ENCODE measurements at places on chromosomes 1 and 21.
A peak's percentile ranks its signal among the peaks of the same experiment; 100 is the strongest.

- no peak for DNase-seq
These were observed 74.8 kb downstream of the MTR start for GRCh38 chr1:236869911-236870310.

DNA sequence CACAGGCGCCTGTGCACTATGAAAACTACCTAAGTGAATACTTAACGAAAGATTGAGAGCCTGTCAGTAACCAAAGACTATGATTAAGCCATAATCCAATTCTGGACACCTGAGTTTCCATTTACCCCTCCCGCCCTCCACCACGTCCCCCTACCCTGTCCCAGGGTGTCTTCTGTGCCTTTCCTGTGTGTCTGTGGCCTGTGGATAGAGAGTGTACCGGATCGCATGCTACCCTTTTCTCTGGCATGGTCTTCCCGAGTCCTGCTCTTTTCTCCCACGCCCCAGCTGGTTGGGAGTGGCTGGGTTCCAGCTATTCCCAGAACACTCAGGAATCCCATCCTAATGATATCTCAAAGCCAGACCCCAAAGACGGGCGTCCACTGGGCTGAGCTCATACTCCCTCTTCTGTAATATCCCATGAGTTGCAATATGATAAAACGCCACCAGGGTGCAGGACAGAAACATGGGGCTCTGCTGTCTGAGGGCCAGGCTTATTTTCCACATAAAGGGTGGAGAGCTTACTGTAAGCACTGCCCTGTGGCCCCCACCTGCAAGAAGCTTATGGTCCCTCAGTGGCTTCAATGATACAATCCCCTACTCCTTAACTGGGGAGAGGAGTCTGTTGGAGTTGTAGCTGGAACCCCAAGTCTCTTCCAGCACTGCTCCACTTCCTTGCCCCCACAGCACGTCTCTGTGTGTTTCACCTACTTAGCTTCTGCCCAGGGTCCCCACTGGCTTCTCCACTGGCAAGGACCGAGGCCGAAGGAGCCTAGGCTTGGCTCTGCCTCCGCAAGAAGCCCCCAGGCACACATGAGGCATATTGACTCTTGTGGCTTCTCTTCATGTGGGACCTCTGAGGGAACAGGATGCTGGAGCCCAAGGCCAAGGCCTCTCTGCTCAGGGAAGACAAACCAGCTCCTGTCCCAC is 17.6 kb upstream of the ALX3 start:
- DNase-seq, result peak; percentile 67

GRCh38 chr1:85264150-85264549 is 4.7 kb upstream of the C1orf52 start:
- DNase-seq, result no peak

- no peak for DNase-seq
These were observed 6.2 kb upstream of the PADI4 start for GRCh38 chr1:17301767-17302166.

GRCh38 chr1:92482665-92483609 is 3.8 kb downstream of the GFI1 start:
- peak; percentile 18 for DNase-seq

DNA sequence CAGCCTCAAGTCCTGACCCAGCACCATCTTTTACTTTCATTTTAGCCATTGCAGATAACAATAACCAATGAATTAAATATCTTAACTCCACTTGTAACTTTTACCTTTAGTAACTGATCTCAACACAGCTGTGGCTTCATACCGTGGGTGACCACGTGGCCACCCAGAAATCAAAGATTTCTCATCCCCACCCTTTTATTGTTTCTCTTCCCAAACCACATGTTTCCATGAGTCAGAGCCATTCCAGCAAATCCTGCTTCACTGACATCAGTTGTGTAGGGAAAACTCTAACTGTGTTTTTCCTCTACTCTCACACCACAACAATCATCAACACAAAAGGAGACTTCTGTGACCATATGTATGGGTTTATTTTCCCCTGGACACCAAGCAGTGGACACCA is 25.1 kb upstream of the BRDT start:
- no peak for DNase-seq

DNA sequence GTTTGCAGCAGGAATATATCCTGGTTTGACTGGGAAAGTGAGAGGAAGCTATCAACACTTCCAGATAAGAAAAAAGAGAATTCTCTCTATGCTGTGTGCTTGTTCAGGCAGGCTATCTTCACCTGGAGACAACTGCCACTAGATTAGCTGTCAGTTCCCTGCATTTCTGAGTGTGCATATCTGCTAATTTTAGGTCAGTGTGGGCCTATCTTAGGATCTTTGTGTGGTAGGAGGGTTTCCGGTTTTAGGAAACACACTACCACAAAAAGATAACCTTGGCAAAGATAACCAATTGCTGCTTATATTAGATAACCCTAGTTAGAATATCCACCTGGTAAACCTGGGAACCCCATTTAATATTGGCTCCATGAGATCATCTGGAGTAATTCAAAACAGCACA is 22.5 kb upstream of the GBP5 start:
- no peak for DNase-seq

GRCh38 chr1:47771751-47772150 is 225.4 kb downstream of the TRABD2B start:
- DNase-seq, result peak; percentile 83

DNA sequence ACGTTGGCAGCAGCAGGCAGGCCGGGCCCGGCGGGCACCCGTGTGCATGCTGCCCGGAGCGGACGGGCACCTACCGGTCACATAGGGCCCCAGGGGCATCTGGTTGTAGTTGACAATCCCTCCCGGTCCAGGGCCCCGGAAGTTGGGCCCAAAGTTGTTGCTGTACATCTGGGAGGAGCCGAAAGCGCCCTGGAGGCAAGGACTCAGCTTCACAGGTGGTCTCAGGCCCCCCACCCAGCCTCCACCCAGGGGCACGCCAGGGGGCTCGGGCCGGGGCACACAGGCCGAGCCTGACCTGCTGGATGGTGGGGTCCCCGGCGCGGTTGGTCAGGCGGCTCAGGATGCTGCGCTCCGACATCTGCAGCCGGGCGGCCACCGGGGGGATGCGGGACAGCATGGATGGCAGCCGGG is 60.6 kb downstream of the KCNAB2 start:
- no peak for DNase-seq

GRCh38 chr1:233229288-233229687 is 66.2 kb downstream of the PCNX2 start:
- DNase-seq, result no peak

- no peak for DNase-seq
These were observed 537.5 kb upstream of the CAMK1G start for GRCh38 chr1:209046058-209046417.

DNA sequence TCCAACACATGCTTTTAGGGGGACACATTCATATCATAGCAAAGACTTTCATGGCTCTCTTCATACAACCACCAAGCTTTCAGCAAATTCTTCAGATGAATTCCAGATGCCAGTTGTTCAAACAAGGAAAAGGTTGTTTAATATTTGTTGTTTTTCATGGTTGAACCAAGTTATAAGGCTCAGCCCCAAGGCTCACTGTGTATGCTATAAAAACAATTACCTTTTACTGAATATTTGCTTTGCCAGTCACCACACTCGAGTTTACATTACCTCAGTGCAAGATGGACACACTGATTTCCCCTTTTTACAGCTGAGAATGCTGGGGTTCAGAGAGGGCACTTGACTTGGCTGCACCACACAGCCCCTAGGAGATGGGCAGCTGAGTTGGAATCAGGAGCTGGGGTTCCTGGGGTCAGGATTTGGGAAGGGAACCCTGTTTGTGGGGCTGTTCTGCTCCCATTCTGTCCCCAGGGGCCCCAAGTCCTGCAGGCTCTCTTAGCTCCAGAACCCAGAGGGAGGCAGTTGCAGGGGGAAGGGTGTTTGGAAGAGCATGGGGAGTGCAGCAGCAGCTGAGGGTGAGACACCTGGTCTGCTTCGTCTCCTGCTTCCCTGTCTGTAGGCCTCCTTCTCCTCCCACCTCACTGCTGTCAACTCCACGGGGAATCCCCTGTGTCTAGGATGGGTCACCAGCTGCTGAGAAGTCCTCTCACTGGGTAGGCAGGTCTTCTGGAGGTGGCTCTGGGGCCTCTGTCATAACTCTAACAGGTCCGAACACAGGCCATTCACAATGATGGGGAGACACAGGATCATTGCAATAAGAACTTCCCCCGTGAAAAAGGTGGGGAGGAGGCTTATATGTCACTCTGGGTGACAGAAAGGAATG is 12.8 kb upstream of the TMPRSS2 start:
- no peak for DNase-seq

- DNase-seq, result peak; percentile 99
These were observed 33.0 kb downstream of the LAMC2 start for GRCh38 chr1:183218971-183219615.

GRCh38 chr1:194866153-194866552 is 1679.7 kb upstream of the B3GALT2 start:
- DNase-seq, result no peak

DNA sequence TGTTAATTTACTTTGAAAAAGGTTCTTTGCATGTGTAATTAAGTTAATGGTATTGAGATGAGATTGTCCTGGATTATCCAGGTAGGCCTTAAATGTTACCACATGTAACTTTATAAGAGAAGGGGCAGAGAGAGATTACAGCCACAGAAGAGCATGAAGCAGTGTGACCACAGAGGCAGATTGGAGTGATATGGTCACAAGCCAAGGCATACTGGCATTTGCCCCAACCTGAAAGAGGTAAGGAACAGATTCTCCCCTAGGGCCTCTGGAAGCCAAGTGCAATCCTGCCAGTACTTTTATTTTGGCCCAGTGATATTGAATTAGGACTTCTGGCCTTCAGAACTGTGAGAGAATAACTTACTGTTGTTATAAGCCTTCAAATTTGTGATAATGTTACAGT is 23.0 kb downstream of the RNF2 start:
- DNase-seq, result no peak

DNA sequence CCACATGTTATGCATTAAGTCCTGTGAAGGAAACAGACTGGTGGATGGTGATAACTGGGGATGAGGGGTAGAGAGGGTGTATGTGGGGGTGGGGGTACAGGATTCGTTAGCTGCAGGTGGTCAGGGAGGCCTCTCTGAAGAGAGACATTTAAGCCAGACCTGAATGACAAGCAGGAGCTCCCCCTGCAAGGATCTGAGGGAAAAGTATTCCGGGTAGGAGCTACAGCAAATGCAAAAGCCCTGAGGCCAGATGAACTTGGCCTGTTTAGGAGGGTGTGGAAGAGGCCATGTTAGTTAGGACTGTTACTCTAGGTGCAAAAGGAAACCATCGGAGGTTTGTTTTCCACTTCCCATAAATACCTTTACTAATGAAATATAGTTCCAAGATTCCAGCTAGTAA is 9.9 kb downstream of the ARHGEF10L start:
- DNase-seq, result no peak

DNA sequence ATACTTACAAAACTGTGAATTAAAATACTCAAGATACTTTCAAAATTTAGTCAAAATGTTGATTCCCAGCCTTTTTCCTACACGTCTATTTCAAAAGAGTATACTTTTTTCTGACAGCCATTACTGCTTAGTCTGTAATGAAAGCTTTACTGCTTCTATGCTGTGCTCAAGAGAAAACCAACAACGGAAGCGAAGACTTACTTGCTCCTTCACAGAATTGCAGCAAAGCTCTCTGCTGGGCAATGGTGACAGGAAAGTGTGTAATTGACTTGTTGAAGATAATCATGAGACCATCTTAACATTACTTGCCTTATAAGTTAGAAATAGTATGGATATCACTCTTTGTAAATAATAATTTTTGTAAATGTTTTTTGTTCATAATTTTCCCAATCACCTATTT is 1.7 kb upstream of the DYNLT5 start:
- no peak for DNase-seq

DNA sequence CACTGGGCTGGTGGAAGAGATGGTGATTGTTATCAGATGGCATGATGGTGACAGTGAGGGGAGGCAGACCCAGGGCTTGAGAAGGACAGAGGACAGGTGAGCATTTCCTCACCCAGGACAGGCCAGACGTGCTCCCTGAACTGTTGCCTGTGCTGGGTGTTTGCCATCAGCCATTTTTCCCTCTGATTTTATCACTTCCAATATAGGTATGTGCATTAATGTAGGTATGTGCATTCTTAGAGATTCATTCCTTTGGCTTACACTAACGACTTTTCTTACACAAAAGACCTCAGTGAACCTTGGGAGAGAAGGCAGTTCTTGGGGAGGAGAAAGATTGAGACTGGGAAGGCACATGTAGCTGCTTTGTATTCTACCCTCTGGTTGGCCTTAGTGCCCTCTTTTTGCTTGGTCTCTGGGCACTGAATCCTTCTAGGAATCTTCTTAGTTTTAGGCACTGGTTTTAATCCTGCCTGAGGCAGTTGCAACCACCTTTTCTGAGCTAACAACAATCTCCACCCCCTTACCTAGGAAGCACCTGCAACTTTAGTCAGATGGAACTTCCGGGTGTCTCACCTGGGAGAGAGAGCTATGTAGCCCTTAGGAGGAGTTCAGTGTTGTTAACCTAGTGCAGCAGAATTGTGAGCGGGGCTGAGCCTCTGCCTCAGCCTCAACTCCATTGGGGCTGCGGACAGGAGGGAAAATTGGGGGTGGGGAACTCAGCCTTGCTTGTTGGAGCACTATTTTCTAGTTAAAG is 30.9 kb downstream of the C1orf116 start:
- DNase-seq, result no peak

- DNase-seq, result no peak
These were observed 25.1 kb downstream of the CDCP2 start for GRCh38 chr1:54127594-54128300.

DNA sequence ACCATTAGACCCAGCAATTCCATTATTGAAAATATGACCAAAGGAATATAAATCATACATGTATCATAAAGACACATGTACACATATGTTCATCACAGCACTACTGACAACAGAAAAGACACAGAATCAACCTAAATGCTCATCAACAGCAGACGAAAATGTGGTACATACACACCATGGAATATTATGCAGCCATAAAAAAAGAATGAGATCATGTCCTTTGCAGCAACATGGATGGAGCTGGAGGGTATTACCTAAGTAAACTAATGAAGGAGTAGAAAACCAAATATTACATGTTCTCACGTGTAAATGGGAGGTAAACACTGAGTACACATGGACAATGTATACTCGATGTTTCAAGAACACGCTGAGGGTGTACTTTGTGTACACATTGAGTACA is 15.9 kb downstream of the AKT3 start:
- DNase-seq, result no peak

- DNase-seq, result no peak
These were observed 1.1 kb upstream of the BSND start for GRCh38 chr1:54997711-54997986.

GRCh38 chr1:150005606-150006005 is 4.9 kb downstream of the OTUD7B start:
- DNase-seq, result no peak

GRCh38 chr1:156126630-156127534 is 12.4 kb downstream of the LMNA start:
- DNase-seq, result no peak
